Epithelial cell of alveolus of lung (primary cell): ENCODE measurements at places on chromosomes 5 and 9. TPM values are rescaled to one million over a fixed set of nuclear protein-coding genes. Genes with fewer than 3 reads are reported as not detected.

Gene CAVIN4
- total RNA-seq, result 0.65 and 1.9 TPM in 2 replicates

Gene SPATA31A3
- not detected in 2 replicates for total RNA-seq

Gene SLC34A1
- total RNA-seq, result not detected in 2 replicates

Gene PHPT1
- total RNA-seq, result 101 and 129 TPM in 2 replicates

Gene SCGB3A2
- total RNA-seq, result not detected in 2 replicates

Gene TNFSF15
- total RNA-seq, result 0.08 and 3.4 TPM in 2 replicates

Gene PRUNE2
- 2.2 and 2.6 TPM in 2 replicates for total RNA-seq

Gene FAM221B
- total RNA-seq, result not detected in 2 replicates

Gene AMACR
- 4.8 and 12.9 TPM in 2 replicates for total RNA-seq

Gene UCK1
- 24.6 and 37.4 TPM in 2 replicates for total RNA-seq

Gene TAF11L10
- not detected in 2 replicates for total RNA-seq

Gene PCDHA9
- under 0.01 TPM in 1 of 2 replicates, not detected in the other for total RNA-seq

Gene SLC1A1
- total RNA-seq, result 0.96 and 8.9 TPM in 2 replicates

Gene GLRX
- total RNA-seq, result 149 and 174 TPM in 2 replicates

Gene SMIM33
- total RNA-seq, result not detected in 2 replicates

Gene ARID3C
- 0.13 TPM in 1 of 2 replicates, not detected in the other for total RNA-seq

Gene ACSL6
- total RNA-seq, result not detected in 2 replicates

Gene TAS2R1
- total RNA-seq, result not detected in 2 replicates

Gene PCDHGC3
- total RNA-seq, result 51.5 and 161 TPM in 2 replicates

Gene ZDHHC12
- total RNA-seq, result 54.7 and 68.9 TPM in 2 replicates

Gene SPATA9
- total RNA-seq, result not detected in 2 replicates

Gene FAM170A
- not detected in 2 replicates for total RNA-seq

Gene DDX4
- total RNA-seq, result not detected in 2 replicates

Gene DCAF10
- 12.2 and 25.8 TPM in 2 replicates for total RNA-seq
